ENCODE measurements at places on chromosomes 4 and X.

DNA sequence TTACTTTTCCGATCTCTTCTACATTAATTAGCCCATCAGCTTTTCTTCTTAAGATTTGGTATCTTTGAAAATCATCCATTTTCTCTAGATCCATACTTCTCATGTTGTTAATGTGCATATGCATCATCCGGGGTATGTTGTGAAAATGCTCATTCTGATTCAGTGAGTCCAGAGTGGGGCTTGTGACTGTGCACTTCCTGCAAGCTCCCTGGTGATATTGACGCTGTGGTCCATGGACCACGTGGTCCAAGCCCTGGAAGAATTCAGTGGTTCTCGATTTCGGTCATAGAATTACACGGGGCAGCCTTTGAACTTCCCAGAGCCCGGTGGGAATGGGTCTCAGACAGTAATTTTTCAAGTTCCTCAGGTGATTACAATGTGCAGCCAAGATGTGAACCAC, 69.8 kb downstream of the ZFX start:
- DNase-seq, result no peak

GRCh38 chrX:87874043-87874442, 356.4 kb downstream of the KLHL4 start:
- no peak for DNase-seq

- DNase-seq, result no peak
Measured at GRCh38 chr4:32002037-32002747, 1282.0 kb downstream of the PCDH7 start.

DNA sequence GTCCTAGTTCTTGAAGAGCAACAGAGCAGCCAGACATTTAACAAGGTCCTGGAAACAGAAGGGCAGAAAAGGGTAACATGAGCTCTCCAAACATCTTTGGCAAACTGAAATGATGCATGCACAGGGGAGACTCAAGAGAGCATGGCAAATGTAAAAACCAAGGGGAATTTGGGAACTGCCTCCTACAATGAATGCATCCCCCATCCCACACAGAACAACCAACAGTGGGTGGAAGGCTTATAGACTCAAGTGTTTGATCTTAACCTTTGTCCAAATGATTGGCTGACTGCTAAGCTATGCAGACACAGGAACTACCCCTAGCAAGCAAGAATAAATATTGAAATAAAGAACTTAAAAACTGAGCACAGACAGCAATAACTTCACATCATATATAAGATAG, 74.4 kb downstream of the CENPC start:
- DNase-seq, result no peak

- no peak for DNase-seq
Measured at GRCh38 chr4:177376024-177376423, 66.2 kb downstream of the AGA start.

DNA sequence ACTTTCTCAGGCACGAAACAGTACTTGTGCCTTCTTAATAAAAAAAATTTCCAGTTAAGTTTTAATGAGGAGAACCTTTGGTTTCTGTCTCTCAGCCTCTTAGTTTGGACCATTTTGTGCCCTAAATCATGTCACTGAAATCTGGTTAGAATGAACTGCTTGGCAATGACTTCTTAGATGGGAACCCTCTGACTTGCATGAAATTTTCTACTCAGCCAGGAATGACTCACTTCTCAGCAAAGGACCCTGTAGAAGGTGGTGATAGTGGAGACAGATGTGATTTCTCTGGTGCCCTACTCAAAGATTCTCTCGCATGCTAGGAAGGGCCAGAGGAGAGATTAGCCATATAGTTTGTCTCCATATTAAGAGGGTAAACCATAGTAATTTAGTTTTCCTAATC, 50.5 kb downstream of the RASL11B start:
- DNase-seq, result no peak

DNA sequence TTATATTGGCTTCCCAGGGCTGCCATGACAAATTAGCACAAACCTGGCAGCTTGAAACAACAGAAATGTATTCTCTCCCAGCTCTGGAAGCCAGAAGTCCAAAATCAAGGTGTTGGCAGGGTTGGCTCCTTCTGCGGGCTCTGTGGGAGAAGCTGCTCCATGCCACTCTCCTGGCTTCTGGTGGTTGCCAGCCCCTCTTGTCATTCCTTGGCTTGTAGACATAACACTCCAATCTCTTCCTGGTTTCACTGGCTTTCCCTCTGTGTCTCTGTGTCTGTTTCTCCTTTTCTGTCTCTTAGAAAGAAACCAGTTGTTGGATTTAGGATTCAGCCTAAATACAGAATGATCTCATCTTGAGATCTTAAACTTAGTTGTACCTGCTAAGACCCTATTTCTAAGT, 85.5 kb downstream of the USP46 start:
- DNase-seq, result no peak

GRCh38 chrX:42821803-42822443, 44.0 kb upstream of the PPP1R2C start:
- DNase-seq, result no peak

GRCh38 chr4:154067786-154068185, 278.9 kb upstream of the SFRP2 start:
- no peak for DNase-seq

DNA sequence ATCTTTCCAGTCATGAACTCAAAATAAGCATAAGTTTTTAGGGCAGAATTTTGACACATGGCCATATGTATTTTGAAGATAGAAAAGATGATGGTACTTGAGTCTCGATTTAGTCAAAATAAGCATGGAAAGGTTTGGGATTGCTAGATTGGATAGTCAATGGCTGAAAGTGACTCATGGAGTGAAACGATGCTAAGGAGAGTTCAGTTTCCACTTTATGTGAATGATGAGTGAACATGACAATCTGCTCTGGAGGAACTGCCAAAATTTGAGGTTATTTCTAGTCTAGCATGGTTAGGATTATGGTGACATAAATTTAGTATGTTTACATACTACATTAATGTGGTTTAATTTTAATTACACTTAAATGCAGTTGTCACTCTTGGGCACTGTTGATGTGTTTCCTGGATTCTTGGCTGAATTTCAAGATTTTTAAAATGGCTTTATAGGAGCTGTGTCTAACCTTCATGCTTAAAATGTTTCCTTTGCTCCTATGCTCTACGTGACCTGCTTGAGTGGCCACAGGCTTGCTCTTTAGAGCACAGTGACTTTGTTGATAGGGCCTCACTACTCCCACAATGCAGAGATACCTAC, 17.1 kb downstream of the DDX3X start:
- DNase-seq, result no peak

DNA sequence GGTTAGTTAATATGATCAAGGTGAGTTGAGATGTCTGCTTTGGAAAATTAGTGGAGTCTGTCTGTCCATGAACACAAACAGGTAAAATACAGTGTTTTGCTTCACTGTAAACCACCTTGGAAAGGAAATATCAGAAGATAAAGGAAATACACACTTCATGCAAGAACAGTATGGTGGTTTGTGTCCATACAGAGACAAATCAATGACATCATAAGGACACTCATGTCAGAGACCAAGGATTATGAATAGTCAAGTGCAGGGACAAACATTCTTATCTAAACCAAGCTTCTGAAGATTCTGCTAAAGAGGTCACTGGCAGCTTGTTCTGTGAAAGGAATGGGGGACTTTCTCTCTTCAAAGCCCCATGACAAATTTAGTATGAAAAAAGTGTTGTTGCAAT, 322.9 kb upstream of the F9 start:
- no peak for DNase-seq

GRCh38 chr4:105352826-105353225, 121.0 kb downstream of the PPA2 start:
- no peak for DNase-seq

DNA sequence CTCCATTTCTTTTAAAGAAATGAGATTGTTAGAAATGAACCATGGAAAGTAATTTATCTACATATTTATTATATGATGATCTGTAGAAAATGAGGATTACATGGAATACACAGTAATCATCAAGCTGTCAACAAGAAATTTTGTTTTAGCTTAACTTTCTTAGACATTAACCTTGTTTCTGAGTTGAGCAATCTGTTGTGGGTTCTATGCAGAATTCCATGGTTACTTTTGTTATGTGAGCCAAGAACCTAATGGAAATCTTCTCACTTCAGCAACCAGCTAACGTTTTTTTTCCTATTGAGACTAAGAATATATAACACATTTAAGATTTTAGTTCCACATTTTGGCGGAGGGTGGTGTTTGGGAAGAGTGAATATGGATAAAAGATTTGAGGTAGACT, 136.1 kb upstream of the SLC4A4 start:
- DNase-seq, result no peak

DNA sequence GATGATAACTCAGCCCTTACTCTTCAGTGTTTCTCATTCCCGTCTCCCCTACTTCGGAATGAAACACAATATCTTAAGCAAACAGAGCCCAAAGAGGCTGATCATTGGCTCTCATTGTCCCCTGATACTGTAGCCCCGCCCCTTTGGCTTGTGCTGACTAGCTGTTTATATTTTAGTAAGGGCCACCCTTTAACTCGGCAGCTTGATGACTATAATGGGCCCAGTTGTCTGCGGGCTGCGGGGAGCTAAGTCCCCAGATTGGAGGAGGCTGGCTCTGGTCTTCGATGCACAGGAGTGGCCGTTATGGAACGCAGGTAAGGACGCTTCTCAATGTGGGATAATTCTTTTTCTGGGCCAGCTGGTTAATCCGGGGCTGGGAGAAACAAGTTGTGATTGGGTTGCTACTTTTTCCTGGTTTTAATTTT, at the start of gene TRIM2:
Gene TRIM2, plus strand, starts transcription at position 197 of the 425 bp plus-strand sequence. Its CDS starts 88 bp downstream, at position 285.
- no peak for DNase-seq

- no peak for DNase-seq
Measured at GRCh38 chr4:151685303-151685702, 75.5 kb downstream of the GATB start.

- DNase-seq, result no peak
Measured at GRCh38 chr4:104866809-104867208, 279.9 kb upstream of the TET2 start.

GRCh38 chr4:173538909-173539445, 8.9 kb upstream of the HAND2 start:
- DNase-seq, result no peak

GRCh38 chr4:75037252-75037651, 104.3 kb downstream of the PARM1 start:
- no peak for DNase-seq

GRCh38 chr4:27684610-27685011, 824.0 kb downstream of the STIM2 start:
- no peak for DNase-seq

DNA sequence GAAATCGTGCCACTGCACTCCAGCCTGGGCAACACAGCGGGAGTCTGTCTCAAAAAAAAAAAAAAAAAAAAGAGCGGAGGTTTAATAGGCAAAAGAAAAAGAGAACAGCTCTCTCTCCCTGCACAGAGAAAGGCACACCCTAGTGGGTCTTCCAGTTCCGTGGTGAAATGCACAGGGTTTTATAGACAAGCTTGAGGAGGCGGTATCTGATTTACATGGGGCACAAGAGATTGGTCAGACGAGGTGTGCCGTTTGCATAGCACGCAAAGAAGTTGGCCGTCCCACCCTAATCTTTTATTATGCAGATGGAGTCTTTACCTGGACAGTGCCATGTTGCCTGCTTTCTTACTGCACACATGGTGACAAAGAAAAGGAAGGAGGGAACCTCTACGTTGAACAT, 33.5 kb upstream of the REST start:
- no peak for DNase-seq

GRCh38 chrX:12007881-12008280, 130.4 kb upstream of the FRMPD4 start:
- no peak for DNase-seq

- no peak for DNase-seq
Measured at GRCh38 chrX:69173906-69174305, 8.7 kb upstream of the PJA1 start.

- no peak for DNase-seq
Measured at GRCh38 chr4:172851534-172851933, 317.1 kb upstream of the GALNT7 start.
